Left renal pelvis (tissue), 4 donors: ENCODE measurements at places on chromosomes 16 and 17.

DNA sequence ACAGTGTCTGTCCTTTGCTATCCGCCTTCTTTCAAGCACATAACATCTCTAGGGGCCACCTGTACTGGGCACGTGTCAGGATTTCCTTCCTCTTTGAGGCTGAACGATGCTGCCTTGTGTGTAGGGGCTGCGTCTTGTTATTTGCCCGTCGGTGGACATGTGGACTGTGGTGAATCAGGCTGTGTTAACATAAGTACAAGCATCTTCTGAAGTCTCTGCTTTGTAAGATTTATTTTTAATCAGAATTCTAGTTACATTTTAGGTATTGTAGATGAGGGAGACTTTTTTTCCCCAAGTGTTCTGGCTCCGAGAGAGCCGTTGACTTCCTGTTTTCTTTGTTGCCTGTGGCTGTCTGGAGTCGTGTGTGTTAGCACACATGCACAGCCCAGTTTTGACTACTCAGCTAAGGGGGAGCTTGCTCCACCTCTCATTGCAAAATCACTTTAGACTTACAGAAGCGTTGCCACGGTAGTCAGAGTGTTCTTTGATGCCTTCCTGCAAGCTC, 26.1 kb downstream of the SPG7 start:
- DNase-seq, result no peak

DNA sequence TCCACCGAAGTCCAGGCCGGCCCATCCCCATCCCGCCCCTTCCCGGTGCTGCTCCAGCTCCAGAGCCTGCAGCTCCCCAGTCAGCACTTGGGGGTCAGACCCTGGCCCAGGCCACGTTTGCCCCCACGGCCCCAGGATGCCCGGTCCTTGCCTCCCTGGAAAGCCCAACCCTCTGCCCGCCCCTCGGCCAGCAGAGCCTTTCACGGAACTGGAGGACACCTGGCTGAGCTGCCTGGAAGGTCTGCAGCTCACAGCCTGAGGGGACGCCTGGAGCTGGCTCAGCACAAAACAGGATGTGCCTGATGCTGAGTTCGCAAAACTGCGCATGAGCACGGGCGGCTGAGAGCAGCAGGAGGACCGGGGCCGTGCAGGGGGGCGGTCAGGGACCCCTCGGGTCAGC, 29.7 kb upstream of the SSTR5 start:
- no peak for DNase-seq

- no peak for DNase-seq
Measured at GRCh38 chr17:27770877-27771276, 29.5 kb downstream of the NOS2 start.

- DNase-seq, result no peak
Measured at GRCh38 chr16:67703626-67704025, 15.5 kb downstream of the GFOD2 start.

DNA sequence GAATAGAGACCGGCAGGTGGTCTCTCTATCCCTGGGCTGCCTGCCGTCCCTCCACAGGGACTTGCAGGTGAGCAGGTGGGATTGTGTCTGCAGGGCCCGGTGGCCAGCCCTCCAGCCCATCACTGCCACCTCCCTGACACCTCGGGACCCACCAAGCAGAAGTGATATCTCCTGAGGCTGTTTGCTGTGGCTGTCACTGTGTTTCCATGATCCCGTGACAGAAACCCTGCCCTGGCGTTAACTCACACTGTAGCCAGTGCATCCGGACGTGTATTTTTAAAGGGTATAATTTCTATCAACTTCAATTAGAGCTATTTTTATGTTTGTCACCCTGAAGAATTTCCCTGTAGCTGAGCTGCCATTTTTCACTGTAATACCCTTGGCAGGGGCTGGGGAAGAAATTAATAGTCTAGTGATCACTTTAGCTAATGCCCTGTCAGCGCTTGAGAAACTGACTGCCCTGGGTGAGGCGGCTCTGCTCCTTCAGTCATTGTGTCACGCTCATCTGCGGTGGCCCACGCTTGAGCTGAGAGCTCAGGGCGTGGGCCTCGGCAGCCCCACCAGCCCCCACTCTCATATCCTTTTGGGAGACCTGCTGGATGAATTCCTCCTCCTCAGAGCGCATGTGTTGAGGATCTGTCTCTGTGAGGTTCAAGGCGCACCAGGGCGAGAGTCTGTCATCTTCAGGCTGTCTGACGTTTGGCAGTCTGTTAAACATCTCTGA, 229.9 kb upstream of the CIBAR2 start:
- DNase-seq, result no peak

DNA sequence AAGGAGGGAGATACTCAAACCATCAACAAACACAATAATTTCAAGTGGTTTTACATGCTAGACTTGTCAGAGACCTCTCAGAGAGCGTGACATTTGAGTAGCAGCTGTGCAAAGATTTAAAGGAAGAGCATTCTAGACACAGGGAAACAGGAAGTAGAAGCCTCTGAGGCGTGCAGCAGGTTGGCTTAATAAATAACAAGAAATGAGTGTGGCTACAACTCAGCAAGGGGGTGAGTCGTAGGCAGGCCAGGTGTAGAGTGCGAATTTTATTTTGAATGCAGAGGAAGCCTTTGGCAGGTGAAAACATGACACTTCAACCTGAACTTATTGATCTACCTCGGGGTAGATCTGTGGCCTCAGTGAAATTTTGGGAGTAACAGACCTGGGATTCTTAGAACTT, 73.2 kb upstream of the MRTFB start:
- DNase-seq, result no peak

GRCh38 chr17:51670899-51671298, 410.6 kb downstream of the UTP18 start:
- no peak for DNase-seq

- DNase-seq, result no peak
Measured at GRCh38 chr17:373613-374230, 21.1 kb upstream of the RPH3AL start.

GRCh38 chr17:6323626-6324356, 111.1 kb downstream of the AIPL1 start:
- DNase-seq, result no peak

DNA sequence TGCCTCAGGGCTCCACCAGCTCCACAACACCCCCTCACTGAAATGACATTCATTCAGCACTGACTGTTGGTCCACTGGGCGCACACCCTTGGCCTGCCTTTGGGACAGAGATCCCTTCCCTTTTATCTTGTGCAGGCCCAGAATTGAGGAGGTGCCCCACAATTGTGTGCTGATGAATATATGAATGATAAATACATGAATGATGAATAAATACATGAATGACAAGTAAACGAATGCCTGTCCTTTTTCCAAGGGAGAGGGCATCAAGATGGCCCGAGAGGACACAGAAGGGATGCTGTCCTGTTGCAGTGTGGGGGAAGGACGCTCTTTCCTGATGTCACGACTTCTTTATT, 5.7 kb downstream of the CCR7 start:
- DNase-seq, result no peak

- DNase-seq, result no peak
Measured at GRCh38 chr17:28216528-28216927, 102.5 kb upstream of the TMEM97 start.

DNA sequence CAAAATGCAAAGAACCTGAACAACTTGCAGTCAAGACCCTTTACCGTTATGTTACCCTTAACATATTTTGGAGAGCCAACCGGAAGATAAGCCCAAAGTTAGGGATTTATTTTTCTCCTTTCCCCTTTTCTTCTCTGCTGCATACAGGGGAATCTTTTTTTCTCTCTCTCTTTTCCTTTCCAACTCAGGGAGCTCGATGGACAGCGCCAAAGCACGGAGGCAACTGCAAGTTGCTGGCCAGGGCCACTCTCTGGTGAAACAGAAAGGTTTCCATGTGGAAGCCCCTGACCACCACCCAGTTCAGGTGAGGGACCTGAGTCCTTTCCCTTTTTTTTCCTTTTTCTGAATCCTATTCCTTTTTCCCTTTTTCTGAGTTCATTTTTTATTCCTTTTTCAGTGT, 98.8 kb upstream of the COX10 start:
- DNase-seq, result no peak

GRCh38 chr16:25587783-25588182, 104.0 kb upstream of the HS3ST4 start:
- no peak for DNase-seq

DNA sequence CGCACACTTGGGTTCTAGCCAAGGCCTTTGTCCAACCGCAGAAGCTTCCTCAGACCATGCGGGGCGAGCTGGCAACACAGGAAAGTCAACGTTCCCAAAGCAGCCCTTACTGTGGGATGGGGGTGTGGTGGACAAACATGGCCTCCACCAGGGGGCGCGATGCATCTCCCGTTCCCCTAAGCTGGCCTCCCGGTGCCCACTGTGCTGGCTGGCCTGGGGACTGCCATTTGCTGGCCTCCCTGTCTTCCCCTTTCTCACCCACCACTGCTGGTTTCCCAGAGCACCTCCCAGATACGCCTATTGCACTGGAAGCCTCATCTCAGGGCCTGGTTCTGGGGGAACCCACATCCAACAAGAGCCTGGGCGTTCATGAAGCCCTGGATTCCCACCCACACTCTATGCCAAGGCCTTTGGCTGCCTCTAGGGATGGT, 145.3 kb downstream of the IRF8 start:
- no peak for DNase-seq

DNA sequence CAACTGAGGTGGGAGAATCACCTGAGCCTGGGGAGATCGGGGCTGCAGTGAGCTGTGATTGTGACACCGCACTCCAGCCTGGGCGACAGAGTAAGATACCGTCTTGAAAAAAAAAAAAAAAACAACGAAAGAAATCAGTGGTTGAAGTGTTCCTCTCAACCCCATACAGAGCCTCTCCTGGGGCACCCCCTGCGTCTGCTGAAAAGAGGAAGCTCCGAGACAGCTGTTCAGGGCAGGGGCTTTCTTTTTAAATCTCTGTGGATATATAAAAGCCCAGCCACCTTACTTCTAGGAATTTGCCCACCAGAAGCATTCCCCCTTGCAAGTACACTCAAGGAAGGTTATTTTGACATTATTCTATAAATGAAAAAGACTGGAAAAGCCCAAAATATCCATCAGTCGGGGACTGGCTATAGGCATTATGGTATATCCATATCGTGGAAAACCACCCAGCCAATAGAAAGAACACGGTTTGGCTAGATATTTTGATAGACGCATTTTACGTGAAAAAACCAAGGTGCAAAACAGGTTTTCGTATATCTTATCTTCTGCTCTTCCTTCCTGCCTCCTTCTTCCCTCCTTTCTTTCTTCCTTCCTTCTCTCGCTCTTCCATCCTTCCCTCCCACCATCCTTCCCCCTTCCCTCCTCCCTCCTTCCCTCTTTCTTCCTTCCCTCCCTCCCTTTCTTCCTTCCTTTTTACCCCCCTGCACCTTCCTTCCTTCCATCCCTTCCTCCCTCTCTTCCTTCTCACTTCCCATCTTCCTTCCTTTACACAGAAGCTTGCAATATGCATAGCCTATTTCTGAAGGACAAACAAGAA, 9.2 kb upstream of the CCL22 start:
- no peak for DNase-seq

DNA sequence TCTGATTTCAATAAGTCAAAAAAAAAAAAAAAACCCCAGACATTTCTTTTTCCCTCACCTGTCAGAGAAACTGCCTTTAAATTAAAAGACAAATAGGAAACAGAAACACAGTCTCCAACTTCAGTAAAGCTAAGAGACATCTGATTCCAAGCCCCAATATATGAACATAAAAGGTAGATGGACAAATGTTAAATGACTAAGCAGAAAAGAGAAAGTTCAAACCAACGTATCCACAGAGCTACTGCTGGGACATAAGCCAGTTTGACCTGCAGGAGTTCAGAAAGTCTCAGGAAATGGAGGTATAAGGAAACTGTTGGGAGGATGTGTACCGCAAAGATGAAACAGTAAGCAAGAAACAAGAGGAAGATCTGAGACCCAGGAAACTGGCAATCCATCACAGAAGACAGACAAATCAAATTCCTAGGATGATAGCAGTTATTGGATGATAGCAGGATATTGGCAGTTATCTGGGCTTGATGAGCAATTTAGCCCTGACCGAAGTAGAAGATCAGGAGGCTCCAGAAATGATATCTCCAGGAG, 135.0 kb downstream of the BRIP1 start:
- no peak for DNase-seq

- no peak for DNase-seq
Measured at GRCh38 chr16:10647721-10648296, 46.9 kb downstream of the TEKT5 start.

DNA sequence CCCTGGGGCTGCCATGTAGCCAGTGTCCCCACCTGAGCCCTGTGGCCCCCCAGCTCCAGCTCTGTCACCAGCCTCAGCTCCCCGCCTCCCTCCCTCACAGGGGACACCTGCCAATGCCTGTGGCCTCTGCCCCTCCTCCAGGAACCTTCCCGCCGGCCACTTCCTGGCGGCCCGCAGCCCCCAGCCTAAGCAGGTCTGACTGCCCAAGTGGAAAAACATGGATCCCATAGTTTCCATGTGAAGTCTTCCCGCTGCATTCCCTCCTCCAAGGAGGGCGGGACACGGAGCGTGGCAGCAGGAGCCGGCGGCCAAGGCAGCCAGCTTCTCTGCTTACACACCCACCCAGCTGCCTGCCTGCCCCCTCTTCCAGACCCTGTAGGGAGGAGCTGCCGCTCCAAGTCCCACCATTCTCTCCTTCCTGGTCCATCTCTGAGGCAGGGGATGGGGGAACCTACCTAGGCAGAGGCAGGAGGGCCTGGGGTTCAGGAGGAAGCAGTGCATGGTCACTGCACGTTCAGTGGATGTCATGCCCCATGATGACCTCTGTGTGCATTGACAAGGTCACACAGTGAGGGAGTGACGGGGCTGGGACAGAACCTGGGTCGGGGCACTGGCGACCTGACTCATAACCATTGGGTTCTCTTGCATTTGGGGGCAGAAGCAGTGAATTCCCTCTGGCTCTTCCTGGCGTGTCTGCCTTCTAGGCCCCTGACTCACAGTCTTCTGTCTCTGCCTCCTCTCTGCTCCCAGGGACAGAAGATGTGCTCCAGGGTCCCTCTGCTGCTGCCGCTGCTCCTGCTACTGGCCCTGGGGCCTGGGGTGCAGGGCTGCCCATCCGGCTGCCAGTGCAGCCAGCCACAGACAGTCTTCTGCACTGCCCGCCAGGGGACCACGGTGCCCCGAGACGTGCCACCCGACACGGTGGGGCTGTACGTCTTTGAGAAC, 8.7 kb downstream of the VASN start:
- DNase-seq, result no peak

DNA sequence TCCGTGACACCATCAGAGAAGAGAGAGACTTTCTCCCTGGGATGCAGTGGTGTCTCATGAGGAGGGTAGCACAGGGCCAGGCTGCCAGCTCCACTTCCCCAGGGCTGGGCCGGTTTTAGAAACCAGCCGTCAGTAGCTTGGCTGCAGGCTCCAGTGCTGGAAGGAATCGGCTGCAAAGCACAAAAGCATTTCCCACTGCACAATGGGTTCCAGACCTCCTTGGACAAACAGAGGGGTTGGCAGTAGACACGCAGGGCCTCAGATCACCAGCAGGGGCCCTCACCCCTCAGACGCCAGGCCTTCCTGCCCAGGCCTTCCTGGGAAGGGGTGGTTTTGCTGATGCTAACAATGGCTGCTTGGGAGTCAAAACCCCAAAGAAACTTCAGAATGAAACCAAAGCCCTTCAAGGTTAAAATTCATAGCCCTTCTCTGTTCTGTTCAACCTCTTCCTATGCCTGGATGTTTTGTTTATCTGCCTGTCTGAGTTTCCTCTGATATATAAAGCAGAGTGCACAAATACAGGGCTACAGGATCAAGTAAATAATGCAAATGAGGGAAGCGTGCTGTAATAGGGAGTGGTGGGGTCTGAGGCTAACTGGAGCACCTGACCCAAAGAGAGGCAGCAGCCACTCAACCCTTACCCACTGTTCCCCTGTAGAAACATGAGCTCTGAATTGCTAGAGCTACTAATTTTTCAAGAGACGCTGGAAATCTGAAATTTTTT, 26.2 kb downstream of the TEKT5 start:
- no peak for DNase-seq
